CMK (cell line): ENCODE measurements at places on chromosomes 7 and 10.

DNA sequence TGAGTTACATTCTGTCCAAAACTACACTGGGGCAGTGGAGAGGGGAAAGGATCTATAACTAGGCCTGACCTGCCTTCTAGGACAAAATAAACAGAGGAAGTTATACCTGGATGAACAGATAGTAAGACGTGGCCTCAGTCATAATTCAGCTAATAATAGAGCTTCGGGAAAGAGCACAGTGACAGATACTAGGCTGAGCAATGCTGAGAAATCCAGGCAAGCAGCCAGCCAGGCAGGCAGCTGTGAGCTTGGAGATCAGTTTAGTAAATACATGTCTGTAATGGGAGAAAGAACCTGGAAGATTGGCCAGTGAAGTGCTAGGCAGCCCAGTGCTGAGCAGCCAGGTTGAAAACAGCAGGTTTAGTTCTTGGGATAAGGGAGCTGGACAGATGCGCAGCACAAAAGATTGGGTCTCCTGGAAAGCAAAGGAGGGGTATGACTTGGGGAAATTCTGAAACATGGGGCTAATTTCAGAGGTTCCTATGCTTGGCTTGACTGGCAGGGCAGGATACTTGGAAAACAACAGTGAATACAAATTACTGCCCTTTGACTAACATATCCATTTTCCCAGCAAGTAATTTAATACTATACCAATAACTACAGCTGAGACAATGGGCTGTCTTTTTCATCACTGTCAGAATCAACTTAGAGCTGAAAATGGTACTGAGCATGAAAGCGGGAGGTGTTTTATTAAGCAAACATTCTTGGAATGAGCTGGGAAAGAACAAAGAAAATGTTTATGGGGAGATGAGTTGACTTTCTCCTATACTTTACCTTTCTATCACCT is 140.8 kb downstream of the DGKB start:
- DNase-seq, result no peak

GRCh38 chr7:140611641-140612040 is 29.0 kb downstream of the DENND2A start:
- DNase-seq, result no peak

DNA sequence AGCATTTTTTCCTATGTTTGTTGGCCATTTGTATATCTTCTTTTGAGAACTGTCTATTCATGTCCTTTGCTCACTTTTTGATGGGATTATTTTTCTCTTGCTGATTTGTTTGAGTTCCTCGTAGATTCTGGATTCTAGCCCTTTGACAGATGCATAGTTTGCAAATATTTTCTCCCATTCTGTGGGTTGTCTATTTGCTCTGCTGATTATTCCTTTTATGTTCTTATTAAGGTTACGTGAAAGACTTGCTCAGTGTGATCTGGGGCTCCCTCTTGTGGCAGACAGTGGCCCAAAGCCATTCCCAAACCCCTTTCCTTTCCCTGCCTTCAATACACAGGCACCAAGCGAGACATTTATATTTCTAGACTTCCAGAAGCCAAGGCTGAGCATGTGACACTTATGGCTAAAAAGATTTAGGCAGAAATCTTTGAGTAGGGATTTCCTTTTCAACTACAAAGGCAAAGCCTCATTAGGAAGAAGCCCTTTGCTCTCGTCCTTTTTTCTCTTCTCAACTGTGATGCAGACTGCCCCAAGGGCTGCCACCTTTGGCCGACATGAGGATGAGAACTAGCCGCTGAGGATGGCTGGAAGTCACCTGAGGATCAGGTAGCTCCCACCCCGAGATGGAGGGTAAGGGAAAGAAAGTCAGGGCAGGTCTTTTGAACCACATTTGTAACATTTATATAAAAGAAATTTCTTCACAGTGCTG is 23.6 kb downstream of the ST8SIA6 start:
- no peak for DNase-seq

- DNase-seq, result no peak
Observed at GRCh38 chr10:17483079-17483478, 28.7 kb upstream of the ST8SIA6 start.

- DNase-seq, result no peak
Observed at GRCh38 chr7:138625849-138626230, 75.3 kb downstream of the SVOPL start.

DNA sequence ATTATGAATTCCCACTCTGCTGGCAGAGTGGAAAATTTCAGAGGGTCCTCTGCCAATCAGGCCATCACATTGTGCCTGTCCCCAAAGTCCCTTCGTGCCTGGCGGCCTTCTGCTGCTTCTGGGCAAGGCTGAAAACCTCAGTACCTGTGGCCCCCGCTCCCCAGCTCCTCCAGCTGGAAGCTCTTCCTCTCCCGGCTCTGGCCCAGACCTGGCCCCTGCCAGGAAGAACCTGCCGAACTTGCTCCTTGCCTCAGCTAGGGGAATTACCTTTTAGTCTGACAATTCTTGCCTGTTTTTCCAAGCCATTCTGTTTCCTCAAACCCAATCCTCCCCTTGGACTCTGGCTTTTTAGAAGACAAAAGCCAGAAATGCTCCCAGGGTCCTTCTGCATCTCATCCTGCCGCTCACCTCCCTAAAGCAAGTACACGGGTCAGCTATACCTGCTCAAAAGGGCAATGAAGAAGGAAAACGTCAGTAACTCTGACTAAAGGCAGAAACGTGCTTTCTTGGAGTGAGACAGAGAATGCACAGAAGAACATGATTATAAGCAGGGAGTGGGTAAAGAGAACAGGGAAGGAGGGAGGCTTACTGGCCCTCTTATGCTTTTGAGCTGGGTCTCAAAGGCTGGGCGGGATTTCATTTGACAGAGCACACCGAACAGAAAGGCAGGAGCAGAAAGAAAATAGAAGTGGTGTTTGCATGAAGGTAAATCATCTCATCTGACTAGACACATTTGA is 28.1 kb upstream of the TRIL start:
- no peak for DNase-seq

DNA sequence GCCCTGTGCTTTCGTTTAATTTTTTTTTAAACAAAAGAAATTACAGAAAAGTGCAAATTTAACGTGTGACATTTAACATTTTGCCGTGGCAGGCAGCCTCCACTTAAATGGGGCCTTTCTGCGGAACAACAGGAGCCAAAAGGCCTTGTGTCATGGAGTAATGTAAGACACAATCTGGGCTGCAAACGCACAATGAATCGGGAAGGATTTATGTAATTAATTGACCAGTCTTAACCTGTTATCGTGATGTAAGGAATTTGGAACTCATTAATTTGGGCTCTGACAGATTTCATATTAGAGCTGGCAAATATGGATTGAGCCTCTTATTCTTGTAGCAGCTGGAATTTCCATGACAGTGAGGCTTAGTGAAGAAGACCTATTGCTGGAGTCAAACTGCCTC is 86.4 kb downstream of the SNX10 start:
- DNase-seq, result no peak

GRCh38 chr10:36583690-36584089 is 541.7 kb upstream of the ANKRD30A start:
- DNase-seq, result no peak

DNA sequence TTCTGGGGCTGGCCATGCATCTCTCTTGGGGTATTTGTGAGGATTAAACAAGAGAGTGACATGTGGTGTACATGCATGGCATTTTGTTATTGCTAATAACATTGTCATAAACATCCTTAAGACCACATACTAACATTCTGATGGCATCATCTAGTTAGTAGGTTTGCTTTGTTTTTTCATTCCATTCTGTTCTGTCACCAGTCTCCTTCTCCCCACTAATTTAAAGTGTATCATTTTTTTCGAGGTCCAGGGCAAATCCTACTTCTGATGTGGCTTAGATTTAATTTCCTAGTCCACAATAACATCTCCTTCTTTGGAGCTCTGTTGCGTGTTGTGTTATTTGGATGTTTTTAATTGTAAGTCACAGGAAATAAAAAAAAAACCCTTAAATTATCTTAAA is 248.1 kb downstream of the LRMDA start:
- no peak for DNase-seq

GRCh38 chr10:17609523-17610079 is 7.6 kb downstream of the HACD1 start:
- DNase-seq, result no peak

DNA sequence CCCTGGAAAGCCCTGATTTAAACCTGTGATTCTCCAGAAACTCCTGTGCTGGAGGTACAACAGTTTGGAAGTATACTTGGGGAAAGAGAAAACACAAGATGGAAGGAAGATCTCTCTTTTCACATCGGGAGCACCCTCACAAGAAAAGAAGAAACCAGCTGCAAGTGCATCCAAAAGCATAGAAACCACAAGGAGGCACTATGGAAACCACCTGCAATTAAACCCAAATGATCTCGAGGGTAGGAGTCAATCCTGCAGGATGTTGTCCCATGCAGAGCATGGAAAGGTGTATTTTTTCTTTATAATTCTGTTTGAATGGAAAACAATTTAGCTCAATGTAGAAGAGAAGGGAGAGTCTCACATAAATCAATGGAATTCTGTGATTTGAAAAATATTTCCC is 210.5 kb downstream of the TWIST1 start:
- no peak for DNase-seq

GRCh38 chr7:4136036-4136435 is 546.1 kb upstream of the FOXK1 start:
- no peak for DNase-seq

- DNase-seq, result no peak
Observed at GRCh38 chr10:59538623-59539022, 171.0 kb downstream of the SLC16A9 start.

- no peak for DNase-seq
Observed at GRCh38 chr10:70778267-70778924, 6.8 kb downstream of the TBATA start.

- DNase-seq, result no peak
Observed at GRCh38 chr10:80526742-80527141, 11.0 kb upstream of the SH2D4B start.

- no peak for DNase-seq
Observed at GRCh38 chr7:106110885-106111654, 1.0 kb downstream of the SYPL1 start.

DNA sequence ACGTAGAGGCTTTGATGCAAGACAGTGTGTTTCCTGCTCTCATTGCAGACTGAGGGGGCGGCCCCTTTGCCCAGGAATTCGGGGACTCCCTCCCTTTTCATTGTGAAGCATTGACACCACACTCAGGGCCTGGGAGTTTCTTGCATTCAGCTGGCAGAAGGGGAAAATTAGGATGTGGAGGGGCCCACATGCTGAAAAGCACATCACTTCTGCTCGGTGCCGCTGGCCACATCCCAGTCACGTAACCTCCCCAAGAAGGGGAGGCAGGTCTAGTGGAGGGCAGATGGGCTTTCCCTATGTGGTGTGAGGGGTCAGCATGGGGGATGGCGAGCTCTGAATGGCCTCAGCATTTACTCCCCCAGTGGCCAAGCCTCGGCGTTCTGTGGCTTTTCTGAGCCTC is 47.9 kb downstream of the ADCY1 start:
- no peak for DNase-seq

- DNase-seq, result no peak
Observed at GRCh38 chr10:43173120-43173519, 34.9 kb downstream of the CSGALNACT2 start.

GRCh38 chr10:17021656-17022465 is 107.8 kb downstream of the CUBN start:
- DNase-seq, result no peak

GRCh38 chr10:46106410-46107255 is 60.6 kb upstream of the MSMB start:
- peak; percentile 27 for DNase-seq

DNA sequence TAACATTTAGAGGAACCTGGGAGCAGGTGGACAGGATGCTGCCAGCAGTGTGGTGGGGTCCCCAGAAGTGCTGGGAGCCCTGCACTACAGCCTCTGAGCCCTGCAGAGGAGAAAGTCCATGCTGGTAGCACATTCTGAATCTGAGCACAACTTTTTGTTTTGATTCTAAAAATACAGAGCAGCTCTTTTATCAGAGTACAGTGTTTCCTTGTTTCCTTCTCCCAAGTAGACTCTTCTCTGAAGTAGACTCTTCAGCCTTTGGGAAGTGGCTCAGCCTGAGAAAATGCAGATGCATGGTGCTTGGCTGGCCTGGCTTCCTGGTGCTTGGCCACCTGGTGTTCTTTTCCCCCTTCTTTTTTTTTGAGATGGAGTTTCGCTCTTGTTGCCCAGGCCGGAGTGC is 9.1 kb downstream of the ADCY1 start:
- DNase-seq, result no peak

- DNase-seq, result no peak
Observed at GRCh38 chr10:114374053-114374791, 30.1 kb downstream of the AFAP1L2 start.
